ENCODE measurements at places on chromosomes 4 and X.

DNA sequence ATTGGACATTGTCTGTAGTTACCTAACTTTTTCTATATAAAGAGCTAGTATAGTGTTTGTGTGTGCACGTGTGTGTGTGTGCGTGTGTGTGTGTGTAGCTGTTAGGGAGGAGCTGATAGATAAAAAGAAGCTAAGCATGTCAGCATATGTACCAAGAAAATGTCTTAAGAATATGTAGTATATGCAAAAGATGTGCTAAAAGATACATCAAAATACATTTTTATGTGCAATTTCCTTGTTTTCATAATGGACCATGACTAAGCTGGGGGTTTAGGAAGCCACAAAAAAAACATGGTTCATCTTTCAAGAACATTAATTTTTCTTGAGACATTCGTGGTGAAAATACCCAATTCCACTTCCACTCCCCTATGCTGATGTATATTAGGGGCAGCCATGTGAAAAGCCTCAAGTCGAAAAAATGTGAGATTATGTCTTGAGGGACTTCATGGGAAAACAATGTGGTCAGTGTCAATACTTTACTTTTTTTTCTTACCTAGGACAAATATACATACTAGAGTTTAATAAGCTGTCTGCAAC, 1599.7 kb downstream of the ARAP2 start:
- no peak for DNase-seq

DNA sequence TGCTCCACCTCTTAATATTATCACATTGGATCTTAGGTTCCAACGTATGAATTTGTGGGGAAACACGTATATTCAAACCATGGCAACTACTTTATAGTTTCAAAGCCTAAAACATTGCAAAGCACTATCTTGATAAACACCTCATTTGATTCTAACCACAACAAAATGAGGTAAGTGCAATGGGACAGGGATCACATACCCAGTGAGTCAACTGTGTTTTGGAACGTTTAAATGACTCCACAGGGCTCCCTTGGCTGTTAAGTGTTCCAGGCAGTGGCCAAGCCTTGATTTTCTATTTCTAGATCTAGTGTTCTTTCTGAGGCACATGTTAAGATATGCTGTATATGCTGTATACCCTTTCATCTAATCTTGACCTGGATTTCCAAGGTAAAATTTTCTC, 54.5 kb upstream of the C1QTNF7 start:
- DNase-seq: no peak

GRCh38 chr4:77745792-77746191, 73.4 kb downstream of the CNOT6L start:
- no peak for DNase-seq

DNA sequence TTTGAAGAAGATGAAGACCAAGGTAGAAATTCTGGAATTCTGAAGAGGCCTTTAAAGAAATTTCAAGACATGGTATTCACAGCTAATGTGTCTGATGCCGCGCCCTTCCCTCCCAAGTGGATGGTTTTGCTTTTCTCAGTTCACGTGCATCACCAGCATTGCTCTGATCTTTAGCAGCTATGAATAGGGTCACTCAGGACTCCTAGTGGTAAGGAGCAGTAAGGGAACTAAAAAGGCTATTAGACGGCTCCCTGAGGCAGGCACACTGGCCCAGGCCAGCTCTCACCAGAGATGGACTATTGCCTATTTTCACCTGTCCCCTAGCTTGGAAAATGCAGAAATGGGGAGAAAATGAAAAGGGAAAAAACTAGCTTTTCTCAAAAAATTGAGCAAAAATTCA, 447.5 kb upstream of the RASGEF1B start:
- DNase-seq: no peak

- DNase-seq: no peak
Measured at GRCh38 chr4:106659371-106659770, 290.8 kb upstream of the GIMD1 start.

GRCh38 chrX:47239199-47239598, 6.4 kb downstream of the USP11 start:
- no peak for DNase-seq

GRCh38 chr4:79851625-79852304, 221.3 kb downstream of the ANTXR2 start:
- DNase-seq: no peak

DNA sequence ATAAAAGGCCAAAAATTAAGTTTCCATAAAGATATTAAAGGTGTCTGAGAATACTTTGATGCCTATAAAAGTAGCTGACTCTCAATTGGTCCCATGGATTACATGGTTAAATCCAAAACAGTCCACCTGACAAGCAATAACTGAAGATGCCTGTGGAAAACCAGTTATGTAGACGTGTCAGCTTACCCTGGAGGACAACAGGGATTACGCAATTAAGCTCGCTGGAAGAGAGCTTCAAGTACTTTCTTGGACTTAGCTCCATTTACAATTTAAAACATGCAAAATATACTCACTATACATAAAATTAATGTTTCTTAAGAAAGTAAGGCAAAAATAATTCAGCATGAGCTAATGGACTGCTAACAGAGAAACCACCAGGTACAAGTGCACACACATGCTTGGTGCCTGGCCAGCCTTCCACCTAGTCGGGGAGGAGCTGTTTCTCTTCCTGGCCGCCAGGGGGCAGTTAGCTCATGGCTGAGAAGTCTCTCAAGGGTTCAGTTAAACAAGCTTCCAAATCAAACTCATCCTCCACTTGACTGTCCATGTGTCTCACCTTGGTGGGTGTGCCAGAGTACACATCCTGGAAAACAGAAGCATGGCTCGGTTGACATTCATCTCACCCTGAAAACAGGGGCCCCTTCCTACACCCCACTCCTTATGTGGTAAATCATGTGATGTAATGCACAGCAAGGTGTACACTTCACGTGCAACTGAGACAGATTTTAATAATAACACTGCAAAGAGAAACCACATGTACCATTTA, 9.2 kb upstream of the FAM53A start:
- peak; percentile 57 for DNase-seq

GRCh38 chr4:15161439-15161838, 159.2 kb downstream of the CPEB2 start:
- no peak for DNase-seq

DNA sequence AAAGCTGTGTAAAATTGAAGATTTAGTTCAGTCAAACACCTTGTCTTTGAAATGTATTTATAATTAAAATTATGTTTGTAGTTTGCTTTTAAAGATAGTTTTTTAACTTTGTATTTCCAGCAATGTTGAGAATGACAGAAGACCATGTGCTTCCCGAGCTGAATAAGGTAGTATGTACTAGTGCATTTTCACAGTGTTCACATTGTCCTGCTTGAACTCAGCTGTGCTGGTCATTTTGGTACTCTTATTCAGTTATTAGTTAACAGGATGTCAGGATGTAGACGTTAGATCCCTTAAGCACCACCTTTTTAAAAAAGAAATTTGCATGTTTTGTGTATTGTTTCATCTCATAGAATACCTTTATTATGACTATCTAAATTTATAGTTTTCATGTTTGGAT, 28.4 kb downstream of the ANAPC4 start:
- DNase-seq: no peak

DNA sequence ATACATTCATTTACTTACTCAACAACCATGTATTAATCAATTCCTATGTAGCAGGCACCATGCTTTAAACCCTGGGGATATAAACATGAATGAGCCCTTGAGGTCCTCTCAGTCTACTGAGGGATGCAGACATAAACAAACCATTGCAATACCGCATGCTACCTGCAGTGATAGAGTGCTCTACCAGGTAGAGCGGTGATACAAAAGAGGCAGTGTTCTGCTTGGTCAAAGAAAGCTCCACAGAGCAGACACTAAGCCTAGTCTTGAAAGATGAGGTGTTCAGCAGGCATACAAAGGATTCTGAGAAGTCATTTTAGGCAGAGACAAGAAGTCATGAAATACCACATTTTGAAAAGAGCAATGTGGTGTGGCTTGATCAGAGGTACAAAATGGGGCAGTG, 26.9 kb upstream of the AMOT start:
- DNase-seq: no peak

DNA sequence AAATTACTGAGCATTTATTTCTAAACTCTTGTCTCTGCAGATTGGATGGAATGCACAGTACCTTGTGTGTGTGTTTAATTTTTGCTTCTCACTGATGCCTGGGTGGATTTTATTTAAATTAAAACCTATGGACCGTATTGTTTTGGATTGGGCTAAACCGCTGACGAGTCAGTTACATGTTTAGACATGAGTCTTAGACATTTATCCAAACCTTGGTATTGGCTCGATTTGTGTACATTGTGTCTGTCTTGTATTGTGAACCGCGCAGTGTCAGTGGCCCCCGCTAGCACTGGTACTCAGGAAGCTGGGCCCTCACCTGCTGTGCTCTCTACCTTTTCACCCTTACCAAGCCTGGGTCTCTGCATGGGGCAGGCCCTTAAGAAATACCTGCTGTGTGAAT, 40.8 kb upstream of the TADA2B start:
- DNase-seq: no peak

GRCh38 chr4:14827111-14827510, 175.2 kb upstream of the CPEB2 start:
- DNase-seq: no peak

DNA sequence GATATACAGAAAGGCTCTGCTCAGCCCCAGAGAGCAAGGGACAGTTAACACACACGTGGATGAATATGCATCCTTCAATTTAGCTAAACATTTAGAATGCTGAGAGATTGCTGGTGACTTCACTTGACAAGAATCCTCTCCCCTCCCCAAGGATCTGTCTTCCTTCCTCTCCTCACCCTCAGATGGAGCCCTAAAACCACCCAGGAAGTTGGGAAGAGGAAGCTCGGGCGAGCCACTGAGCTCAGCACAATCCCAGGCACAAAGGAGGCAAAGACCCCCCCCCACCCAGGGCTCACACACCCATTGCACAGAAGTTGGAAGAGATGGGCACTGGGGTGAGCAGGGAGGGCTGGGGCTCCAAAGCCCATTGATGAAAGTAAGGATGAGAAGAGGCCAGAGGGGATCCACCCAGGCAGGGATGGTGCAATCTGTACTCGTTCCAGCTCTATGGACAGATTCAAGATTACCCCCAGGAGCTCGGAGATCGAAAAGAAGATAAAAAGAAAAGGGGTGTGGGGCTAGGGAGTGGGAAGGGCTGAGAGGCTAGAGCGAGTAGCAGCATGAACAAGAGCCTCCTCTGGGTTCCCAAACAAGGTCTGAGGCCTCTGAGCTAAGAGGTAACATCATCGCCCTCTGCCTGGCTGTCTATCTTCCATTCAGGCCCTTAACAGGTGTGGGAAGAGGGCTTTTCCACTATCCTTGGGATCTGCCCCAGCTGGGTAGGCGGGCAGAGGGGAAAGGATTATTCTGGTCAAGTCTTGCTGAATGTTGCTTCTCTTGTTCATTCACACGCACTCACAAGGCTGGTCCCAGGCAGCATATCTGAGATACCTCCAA, 1.2 kb downstream of the TFE3 start:
- no peak for DNase-seq

- no peak for DNase-seq
Measured at GRCh38 chrX:71091263-71091662, 4.4 kb upstream of the FOXO4 start.

DNA sequence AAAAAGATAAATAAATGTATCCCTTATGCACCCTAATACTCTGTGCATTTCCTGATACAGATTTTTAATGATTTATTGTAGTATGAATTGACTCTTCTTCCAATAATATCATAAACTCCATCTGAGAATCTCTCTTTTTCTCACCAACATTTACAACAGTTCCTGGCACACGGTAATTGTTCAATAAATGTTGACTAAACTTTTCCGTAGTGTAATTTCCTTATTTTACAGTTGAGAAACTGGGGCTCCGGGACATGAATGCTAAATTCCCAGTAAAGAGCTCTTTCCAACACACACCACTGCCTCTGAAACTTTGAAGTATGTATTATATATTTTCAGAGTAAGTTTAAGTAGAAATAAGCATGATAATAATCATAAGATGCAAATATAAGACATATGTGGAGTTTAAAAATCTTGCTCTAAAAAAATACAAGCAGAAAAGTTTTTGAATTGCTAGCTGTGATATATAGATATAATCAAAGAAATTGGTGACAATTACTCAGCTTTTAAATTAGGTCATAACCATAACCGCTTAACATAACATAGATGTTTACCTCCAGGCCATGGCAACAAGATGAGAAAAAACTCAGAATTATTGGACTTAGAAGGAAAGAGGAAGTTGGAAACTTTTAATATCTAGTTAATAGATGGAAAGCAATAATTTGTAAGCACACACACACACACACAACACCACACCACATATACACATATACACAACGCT, 28.2 kb upstream of the ANTXR2 start:
- DNase-seq: no peak

- DNase-seq: no peak
Measured at GRCh38 chr4:182143822-182144625, 99.2 kb upstream of the TENM3 start.

- DNase-seq: no peak
Measured at GRCh38 chr4:175671491-175671934, 140.6 kb downstream of the GPM6A start.
